ENCODE measurements at places on chromosomes 3 and 15. TPM values are rescaled to one million over a fixed set of nuclear protein-coding genes. Genes with fewer than 3 reads are reported as not detected.

- DNase-seq: no peak
Measured at GRCh38 chr3:8371960-8372463, 129.6 kb upstream of the LMCD1 start.

DNA sequence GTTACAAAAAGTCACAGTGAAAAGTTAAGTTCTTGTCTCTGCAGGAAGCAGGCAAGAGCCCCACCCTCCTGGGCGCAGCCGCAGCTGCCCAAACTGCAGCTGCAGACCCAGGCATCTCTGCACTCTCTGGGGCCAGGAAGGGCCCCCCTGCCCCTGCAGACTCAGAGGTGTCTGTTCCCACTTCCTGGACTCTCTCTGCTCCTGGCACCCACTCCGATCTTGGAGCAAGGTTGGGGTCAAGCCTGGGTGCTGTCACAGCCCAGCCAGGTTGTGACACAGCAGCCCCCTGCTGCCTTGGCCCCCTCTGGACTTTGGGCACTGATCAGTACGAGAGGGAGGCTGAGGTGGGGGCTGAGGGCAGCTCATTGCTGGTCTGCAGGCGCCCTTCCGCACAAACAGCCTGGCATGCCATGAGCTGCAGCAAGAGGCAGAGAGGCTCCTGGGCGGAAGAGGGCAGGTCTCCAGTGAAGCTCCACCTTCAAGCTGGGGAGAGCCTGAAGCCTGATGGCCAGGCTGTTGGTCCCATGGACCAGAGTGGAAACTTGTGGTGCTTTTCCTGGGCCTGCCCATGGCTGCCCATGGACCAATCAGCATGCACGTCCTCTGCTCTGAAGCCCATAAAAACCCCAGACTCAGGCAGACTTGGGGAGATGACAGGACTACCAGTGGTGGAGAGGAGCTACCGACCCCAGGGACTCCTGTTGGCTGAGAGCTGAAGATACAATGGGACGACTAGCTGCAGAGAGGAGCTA lies 42.9 kb upstream of the LRRFIP2 start:
- no peak for DNase-seq

The PTPN9 gene
- 45.0 TPM for total RNA-seq

DNA sequence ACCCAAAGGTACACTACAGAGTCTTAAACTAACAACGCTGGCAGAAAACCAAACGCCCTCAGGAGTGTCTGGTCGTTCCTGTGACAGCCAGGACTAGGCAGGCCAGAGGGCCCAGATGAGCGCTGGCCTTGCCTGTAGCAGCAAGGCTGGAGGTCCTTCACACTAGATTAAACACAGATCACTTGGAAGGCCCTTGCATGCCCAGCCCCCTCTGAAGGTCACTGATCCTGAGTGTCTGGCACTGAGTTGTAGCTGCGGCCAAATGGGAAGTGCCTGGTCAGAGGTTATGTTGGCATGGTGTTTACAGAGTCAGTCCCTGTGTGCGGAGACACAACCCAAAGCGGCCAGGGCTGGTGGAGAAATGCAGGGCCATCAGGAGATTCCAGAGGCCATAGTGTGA lies 58.9 kb downstream of the ZNF621 start:
- no peak for DNase-seq
